ENCODE measurements at places on chromosomes 1 and 21.

DNA sequence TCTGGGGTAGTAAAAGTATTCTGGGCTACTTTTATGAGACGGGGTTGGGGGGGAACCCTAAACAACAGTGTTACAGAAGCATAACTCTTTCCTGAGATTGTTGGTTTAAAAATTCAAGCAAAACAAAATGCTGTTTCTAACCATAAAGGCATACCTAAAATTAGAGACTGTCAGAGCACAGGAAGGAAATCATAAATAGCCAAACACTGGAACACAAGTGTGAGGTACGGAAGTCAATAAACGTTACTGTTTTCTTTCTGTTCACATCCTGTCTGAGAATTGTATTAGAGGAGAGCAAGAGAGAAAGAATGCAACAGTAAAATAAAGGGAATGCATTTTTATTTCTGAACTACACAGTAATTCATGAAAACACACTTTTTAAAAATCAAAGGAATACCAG is 42.8 kb upstream of the IL12RB2 start:
- DNase-seq: no peak

- DNase-seq: no peak
Measured at GRCh38 chr1:36663772-36664430, 181.2 kb upstream of the CSF3R start.

DNA sequence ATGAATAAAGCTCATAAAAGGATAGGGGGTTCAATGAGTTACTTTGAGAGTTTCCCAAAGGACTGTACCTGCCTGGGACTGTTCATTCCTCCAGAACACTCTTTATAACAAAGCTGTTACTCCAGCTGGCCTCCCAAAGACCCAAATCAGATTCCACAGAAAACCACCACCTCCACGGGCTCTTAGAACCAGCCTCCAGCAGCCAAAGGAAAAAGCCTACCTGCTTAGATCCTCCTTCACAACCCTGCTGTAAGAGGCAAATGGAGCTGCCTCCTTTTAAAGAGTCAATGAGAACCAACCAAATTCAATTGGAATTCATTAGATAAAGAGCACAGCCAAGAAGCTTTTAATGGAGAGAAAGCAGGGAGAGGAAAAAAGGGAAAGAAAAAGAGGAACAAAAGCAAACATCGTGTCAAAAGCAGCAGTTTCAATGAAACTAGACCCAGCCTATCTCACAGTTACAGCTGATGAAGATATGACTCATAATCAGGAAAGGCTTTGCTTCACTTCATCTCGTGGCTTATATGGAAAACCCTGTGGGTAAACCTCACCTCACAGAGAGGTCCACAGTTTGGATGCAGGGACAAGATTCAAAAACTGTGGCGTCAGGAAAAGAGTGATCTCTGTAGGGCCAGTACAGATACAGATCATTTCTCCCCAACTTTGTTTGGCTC is 27.8 kb upstream of the FMO4 start:
- no peak for DNase-seq

GRCh38 chr21:21019681-21020080 is 21.5 kb downstream of the NCAM2 start:
- no peak for DNase-seq

- DNase-seq: peak; percentile 39
Measured at GRCh38 chr1:240029418-240029817, 62.3 kb upstream of the FMN2 start.

- DNase-seq: no peak
Measured at GRCh38 chr1:45380730-45381129, 40.5 kb upstream of the MUTYH start.

Data from mesendoderm (in vitro differentiated cells).